NCI-H510A treated with DMSO at 0.1 percent for 48 hours (cell line): ENCODE measurements at places on chromosomes 7 and 10.

- peak; percentile 34 for DNase-seq
Measured at GRCh38 chr10:13717936-13718772, 131.4 kb downstream of the PRPF18 start.

DNA sequence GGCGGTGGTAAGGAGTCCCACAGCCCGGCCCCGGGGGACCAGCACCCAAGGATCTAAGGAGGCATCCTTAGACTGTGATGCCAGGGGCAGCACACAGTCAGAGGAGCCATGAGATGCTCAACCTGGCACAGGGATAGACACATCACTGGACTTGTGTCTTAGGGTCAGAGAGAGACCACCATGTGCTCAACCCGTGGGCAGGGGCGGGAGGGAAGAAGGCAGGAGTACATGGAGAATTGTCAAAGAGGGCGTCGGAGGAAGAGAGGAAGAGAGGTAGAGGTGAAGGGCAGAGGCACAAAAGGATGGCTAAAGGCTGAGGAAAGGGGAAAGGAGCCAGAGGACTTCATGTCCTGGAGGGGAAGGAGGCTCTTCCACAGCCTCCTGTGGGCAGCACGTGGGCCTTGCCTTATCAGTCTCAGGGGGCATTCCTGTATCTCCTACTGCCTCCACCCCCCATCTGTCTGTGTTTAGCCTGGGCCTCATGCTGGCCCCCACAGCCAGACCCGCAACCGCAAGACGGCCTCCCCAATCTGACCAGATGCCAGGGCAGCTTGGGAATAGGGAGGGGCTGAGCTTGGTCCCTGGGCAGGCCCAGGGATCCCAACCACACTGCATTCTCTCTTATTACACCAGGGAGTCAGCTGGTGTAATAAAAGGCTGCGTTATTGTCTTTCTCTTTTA, 2.2 kb downstream of the ADCY1 start:
- DNase-seq, result no peak

DNA sequence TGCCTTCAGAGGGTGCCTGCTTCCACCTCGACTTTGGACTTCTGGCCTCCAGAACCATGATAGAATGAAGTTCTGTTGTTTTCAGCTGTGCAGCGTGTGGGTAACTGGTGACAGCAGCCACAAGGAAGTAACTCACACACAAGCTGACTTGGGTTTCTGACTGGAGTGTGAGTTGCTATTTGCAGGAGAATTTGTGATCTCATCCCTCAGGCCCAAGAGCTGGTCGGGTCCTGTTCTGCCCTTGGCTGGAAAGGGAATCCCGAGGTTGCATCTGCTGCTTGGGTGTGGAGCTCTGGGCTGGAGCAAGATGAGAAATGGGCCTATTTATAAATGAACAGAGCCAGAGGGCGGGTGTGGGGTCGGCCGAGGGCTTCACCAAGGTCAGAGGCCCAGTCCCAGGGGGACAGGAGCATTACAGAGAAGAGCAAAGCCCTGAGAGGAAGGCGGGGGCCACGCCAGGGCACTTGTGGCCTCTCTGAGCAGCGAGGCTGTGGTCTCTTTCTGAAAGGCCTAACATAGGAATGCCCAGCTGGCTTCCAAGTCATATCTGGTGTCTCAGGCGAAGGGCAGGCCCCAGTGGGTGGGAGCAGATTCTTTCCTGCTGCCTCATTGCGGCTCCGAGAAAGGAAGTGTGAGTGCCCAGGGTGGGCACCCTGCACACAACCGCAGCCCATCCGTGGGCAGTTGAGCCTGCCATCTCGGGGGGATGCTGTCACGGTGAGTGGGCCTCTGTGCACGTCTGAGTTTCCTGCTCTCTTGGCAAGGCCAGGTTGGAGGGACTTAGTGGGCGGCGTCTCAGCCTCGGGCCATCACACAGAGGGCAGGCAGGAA, 26.5 kb upstream of the C10orf71 start:
- no peak for DNase-seq

DNA sequence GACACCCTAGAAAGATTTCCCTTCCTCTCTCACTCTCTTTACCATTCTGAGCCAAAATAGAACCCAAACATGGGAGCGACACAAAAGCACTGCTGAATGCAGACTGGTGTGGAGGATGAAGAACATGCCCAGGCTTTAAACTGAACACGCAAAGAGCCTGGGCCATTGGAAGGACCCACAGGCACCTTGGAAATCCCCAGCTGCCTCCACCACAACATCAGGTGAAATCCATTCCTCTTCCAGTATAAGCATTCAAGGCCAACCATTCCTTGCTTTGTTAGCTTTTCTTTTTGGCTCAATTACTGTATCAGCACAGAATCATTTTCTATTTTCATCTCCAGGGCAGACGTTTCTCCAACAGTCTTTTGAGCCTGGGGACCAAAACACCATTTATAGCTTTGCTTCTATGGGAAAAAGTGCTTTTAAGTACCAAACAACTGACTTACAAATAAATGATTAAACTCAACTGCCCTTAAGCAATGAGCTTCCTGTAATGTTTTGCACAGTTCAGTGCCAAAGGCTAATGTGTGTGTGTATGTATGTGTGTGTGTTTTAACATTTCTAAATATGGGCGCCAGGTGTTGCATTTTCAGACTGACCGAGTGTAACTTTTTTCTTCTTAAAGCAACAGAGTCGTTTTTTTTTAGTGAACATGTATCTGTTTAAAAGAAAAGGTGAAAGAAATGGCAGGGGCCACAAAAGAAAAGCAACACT, 16.2 kb upstream of the BLNK start:
- peak; percentile 78 for DNase-seq

DNA sequence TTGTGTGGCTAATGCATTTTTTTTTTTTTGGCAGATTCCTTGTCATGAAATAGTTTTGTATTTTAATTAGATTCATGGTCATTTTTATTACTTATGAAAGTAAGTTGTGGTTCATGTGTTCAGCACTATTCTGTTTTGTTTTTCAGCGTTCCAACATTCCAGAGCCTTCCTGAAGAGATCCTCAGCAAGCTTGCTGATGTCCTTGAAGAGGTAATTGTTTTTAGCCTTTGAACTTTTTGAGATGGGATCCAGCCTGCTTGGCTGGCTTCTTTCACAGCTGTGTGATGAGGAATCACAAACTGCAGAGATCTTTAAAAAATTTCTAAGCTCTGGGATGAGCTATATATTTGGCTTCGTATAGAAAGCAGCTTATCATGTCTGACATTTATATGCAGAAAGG, 208.0 kb upstream of the CSTF2T start:
- DNase-seq, result no peak

GRCh38 chr7:2954433-2954853, 89.2 kb downstream of the CARD11 start:
- DNase-seq, result no peak

DNA sequence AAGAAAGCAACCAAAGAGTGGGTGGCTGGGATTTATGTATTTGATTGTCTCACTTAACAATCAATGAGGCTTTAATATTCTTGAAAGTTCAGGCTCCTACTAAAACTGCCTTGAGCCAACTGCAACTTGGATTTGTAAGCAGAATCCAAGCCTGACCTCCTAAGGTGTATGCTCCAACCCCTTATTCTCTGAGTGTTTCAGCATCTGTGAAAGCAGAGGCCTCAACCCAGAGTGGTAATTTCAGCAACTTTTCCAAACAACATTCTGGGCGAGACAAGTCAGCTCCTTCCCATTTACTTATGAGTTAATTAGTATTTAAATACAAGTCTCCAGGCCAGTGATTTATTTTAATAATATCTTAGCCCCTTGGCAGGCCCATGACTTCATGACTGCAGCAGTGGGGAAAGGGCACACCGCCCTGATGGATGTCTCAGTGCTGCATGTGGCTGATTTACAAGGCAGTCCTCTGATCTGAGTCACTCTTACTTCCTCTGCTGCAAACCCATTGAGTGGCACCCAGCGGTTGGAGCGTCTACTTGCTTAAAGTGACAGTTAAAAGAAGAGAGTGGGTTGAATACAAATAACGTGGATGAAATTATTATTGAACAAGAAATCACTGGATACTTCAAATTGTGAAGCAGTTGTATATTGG, 209.1 kb downstream of the TRIL start:
- DNase-seq, result peak; percentile 33

GRCh38 chr7:23043441-23043840, 29.5 kb upstream of the HYCC1 start:
- no peak for DNase-seq

DNA sequence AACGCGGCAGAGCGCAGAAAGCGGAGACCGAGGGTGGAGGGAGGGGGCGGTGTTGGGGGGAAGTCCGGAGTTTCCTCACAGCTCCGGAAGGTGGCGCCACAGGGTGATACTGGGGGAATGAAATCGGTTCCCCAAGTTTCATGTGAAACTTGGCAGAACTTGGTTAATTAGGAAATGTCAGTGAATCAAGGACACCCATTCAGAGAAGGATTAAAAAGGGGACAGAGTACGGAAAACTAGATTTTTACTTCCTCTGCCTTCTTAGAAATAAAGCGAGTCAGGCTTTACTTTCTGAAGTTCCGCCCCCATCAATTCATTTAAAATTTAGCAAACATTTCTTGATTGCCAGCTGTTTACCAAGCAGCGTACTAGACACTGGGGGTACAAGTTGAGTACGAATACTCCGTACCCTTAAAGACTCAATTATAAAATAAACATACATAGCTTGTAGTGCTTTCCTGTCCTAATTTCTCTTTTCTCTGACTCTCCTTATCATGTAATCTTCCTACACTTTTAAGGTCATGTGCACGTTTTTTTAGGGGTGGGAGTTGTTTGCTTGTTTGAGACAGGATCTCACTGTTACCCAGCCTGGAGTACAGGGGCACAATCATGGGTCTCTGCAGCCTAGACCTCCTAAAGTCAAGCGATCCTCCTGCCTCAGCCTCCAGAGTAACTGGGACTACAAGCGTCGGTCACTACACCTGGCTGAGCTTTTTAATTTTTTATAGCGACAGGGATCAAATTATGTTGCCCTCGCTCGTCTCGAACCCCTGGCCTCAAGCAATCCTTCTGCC, 644 bp upstream of the ABI1 start:
- no peak for DNase-seq

- DNase-seq, result no peak
Measured at GRCh38 chr7:2633538-2634266, 1.9 kb downstream of the TTYH3 start.

DNA sequence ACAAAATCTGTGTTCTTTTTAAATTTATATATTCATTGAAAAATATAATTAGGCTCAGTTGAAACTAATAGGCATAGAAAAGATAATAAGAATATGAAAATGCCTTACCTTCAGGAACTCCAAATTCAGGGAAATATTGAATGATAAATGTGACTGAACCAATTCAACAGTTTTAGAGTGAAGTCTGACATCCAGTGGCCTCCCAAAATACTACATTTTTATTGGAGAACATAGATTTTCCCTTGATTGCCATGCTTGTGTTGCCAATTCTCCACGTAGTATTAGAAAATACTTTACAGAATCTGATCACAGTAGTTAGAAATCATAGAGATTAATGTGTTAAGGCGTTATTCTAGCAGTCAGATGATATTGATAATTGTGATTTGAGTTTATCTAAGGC, 1246.7 kb downstream of the GATA3 start:
- DNase-seq, result no peak

- DNase-seq, result no peak
Measured at GRCh38 chr7:136140469-136140868, 163.3 kb upstream of the MTPN start.

DNA sequence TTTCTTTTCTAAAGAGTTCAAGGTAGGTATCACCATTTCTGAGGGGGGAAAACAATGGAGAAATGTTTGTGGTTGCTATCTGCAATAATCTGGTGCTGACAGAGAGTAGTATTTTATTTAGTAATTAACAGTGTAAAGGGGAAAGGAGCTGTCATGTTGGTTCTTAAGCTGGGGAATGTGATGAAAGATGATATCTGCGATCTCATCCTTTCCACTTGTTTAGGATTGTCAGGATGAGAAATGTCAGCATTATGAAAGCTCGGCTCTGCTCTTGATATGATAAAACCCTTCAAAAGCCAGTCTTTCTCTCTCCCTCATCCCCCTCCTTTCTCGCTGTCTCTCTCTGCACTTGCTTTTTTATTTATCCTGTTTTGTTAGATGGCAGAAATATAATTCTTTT, 106.1 kb downstream of the POU6F2 start:
- peak; percentile 55 for DNase-seq

DNA sequence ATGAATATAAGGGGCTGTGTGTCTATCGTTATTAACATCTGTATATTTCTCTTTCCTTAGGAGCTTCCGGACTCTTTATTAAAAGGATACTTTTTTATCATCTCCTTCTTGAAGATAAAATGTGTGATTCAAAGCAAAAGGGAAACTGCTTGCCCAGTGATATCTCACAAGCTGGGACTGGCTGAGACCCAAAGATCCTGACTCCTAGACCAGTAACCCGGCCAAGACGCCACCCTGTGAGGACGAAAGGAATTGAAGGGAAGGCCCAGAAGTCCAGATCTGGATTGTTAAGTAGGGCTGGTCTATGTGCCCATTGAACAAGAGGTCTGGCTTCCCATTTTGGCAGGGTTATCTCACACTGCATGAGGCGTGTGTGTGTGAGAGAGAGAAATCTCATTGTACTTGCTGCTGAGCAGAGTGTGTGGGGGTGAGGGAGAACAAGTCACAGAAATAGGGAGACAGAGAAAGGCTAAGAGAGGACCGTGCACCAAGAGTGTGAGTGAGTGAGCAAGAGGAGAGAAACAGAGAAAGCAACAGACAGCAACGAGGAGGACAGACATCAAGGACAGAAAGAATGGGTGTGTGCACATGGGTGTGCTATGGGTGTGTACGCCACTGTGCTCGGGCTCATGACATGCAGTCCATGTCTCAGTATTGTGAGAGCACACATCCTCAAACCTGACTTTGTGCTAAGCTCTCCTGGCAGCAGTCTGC, 75.4 kb downstream of the PLXNA4 start:
- no peak for DNase-seq

- peak; percentile 86 for DNase-seq
Measured at GRCh38 chr7:157851501-157852067, 514.8 kb downstream of the DNAJB6 start.

DNA sequence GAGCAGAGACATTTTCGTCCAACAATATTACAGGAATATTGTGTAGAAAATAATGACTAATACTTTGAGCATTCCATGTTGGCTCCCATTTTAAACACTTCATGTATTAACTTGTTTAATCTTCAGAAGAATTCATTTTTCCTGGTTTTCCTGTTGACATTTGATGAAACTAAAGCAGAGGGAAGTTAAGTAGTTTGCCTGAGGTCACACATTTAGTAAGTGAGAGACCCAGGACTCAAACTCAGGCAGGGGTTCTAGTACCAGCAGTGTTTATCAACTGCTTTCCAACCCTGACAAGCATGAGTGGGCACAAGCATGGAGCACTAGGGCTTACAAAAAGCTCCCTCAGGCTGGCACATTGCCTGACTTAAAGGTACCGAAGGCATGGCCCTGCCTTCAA, 719.1 kb downstream of the AUTS2 start:
- no peak for DNase-seq
